ENCODE measurements at places on chromosomes 13 and 19.

GRCh38 chr13:50643060-50643459, 200.4 kb downstream of the DLEU7 start:
- no peak for DNase-seq

- DNase-seq = no peak
Measured at GRCh38 chr19:32687681-32688080, 3.9 kb upstream of the NUDT19 start.

DNA sequence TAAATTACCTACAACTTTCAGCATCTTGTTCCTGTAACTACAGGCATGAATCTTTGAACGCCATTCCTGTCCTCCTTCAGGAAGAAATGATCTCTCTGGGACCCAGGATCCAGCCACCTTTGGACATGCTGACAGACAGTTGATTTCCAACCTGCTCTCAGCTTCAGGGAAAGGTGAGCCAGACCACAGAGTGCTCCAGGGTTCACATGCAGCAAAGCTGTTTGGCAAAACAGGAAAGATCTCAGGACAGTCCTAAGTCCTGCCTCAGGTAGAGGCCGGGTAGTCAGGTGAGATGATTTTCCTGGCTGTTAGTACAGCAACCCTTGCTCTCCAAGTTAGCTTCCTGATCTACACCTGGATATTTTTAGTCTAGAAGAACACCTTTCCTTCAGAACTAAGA, 9.1 kb downstream of the SLC15A1 start:
- DNase-seq = no peak

DNA sequence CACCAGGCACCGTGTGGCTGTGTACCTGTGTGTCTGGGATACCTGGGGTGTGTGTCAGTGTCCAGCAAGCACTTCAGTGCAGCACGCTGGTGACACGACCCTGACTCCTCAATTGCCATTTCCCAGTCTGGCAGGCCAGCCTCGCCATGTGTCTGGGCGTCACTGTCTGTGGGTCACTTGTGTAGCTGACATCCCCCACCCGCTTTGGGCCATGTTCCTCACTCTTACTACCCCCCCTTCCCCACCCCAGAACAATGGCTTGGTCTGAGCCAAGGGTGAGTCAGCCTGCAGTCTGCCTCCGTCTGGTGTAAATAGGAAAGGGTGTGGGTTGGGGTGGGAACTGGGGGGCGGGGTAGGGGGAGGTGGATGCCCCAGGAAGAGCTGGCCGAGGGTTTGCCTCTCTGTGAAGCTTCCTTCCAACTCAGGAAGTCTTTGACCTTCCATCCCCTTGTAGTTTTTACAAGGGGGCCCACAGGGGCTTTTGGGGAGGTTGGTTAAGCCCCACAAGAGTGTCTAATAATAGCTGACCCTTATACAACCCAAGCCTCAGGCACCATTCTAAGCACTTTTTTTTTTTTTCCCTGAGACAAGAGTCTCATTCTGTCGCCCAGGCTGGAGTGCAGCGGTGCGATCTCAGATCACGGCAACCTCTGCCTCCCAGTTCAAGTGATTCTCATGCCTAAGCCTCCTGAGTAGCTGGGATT, 17.6 kb downstream of the NOVA2 start:
- no peak for DNase-seq

DNA sequence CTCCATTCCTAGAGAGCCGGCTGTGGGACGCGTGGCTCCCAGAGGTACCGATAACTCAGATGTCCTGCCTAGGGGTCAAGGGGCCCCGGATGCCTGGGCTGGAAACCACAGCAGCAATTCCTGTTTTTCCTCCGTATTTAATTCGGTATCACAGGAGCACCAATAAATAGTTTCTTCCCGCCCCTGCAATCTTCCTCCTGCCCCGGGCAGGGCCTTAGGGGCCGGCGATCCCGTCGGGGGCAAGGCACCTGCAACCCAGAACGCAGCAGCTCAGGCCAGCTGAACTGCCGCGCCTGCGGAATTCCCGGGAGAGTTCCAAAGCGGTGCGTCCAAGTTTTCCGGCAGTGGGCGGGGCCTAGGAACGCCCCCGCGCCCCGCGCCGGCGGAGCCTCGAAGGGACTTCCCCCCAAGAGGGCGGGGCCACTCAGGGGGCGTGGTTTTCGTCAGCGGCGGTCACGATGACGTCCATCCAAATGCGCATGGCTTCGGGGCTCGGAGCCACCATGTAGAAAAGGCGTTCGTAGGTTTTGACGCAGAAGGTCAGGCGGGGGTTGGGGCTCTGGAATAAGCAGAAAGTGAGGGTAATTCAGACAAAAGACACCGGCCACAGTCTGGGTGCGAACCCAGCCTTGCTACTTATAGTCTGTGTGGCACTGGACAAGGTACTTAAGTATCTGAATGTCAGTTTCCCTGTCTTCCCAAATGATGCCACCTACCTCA, 9.7 kb upstream of the LYPD3 start:
- peak; percentile 97 for DNase-seq

DNA sequence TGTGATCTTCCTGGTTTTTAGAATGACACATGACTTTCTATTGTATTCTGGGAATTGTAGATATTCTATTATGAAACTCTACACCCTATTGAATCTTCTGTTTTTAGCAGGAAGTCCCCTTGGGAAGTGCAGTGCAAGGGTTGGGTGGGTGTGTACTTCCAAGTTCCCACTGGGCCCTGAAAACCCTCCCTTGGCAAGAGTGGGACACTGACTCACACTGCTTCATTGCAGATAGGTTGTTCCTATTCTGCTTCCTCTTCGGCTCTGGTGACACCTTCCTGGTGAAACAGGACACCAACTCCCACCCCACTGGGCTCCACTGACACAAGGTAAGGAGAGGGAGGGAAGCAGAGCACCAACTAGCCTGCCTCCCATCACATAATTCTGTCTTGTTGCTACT, 121.8 kb downstream of the KCTD12 start:
- DNase-seq = no peak

- DNase-seq = no peak
Measured at GRCh38 chr19:36330216-36330615, 48.8 kb downstream of the ZFP14 start.

GRCh38 chr13:21316376-21316775, 139.9 kb downstream of the MRPL57 start:
- DNase-seq = no peak

DNA sequence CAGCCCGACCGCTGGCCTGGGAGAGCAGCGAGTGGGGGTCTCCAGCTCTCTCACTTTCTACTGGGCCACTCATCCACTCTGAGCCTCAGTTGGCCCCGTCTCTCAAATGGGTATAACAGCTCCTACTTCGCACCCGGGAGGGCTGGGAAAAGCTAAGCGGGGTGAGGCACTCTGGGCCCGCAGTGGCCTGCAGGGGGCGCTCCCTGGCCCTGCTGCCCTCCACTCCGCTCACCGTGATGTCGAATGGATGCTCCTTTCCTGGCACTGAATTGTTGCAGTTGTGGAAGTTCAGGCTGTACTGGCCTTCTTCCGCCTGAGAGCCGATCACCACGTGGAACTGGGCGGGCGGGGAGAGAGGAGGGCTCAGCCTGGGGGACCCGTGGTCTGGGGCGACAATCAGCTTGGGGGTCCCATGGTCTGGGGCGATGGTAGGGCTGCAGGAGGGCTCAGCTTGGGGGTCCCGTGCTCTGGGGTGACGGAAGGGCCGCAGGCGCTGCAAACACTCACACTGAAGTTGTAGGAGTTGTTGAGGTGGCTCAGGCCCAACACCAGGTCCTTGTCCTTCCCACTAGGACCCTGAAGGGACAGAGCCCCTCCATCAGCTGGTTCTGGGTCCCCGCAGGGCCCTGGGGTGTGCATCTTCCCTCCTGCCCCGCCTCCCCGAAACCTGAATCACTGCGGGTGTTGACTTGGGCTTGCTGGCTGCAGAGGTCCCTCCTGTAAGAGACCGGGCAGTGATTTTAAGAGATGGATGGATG, 3.9 kb downstream of the GPR108 start:
- no peak for DNase-seq

DNA sequence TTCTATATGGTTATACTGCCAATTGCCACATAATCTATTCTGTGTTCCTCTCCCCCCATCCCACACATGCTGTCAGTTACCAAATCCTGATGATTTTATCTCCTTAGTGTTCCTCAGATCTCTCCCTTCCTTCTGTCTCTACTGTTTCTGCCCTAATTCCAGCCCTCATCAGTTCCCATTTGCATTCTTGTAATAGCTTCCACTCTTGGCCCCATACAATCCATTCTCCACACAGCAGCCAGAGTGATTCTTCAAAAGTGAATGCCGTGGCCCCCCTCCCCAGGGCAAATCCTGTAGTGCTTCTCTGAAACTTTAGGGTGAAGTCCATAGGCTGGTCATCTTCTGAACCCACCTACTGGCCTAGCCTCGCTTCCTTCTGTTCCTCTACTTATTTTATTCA, 114.4 kb downstream of the ZAR1L start:
- DNase-seq = no peak

DNA sequence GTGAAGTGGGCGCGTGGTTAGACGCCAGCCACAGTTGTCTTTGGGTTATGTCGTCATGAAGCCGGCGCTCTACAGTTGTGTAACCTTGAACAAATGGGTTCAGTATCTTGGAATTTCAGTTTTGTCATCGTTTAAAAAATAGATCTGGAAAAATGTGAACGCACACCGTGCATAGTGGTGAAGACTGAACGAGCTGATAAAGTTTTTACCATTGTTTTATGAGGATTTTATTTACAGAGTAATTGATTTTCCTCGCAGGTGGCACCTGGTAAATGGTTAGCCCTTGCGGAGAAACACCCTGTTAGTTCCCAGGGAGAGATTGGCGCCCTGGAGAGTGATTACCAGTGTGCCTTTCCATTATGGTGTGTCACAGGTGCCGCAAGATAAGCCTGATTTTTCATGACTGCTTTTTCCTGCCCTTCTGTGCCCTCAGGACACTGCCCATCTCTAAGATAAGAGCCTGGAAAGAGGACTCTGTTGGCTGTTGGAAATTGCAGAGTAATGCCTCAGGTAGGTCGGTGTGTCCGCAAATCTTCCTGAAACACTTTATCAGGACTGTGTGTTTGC, 577 bp downstream of the ZNF181 start:
- no peak for DNase-seq

- no peak for DNase-seq
Measured at GRCh38 chr13:30142486-30143211, 164.7 kb downstream of the KATNAL1 start.

GRCh38 chr13:89227356-89227755, 1556.2 kb downstream of the SLITRK5 start:
- DNase-seq = no peak

GRCh38 chr13:111213964-111214726, 99.0 kb downstream of the ARHGEF7 start:
- DNase-seq = no peak

GRCh38 chr19:32223595-32224370, 121.6 kb upstream of the ZNF507 start:
- no peak for DNase-seq

DNA sequence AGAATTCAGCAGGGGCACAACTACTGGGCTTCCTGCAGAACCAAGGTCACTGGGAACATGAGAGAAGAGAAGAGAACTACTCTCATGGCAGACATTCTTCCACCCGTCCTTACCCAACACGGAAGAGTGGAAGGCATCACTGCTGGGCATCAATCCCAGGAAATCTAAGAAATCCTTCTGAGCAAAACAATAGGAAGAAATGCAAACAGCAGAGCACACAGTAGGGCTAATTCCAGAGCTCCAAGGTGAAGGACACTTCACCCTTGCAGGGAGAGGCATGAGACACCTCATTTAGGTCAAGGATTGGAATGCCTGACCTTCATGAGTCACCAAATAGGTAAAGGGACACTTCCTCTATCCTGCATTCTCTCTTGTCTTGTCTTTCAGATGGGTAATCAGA, 2.8 kb downstream of the ERVV-2 start:
- DNase-seq = no peak

GRCh38 chr19:5186293-5187050, 154.1 kb downstream of the PTPRS start:
- DNase-seq = no peak

DNA sequence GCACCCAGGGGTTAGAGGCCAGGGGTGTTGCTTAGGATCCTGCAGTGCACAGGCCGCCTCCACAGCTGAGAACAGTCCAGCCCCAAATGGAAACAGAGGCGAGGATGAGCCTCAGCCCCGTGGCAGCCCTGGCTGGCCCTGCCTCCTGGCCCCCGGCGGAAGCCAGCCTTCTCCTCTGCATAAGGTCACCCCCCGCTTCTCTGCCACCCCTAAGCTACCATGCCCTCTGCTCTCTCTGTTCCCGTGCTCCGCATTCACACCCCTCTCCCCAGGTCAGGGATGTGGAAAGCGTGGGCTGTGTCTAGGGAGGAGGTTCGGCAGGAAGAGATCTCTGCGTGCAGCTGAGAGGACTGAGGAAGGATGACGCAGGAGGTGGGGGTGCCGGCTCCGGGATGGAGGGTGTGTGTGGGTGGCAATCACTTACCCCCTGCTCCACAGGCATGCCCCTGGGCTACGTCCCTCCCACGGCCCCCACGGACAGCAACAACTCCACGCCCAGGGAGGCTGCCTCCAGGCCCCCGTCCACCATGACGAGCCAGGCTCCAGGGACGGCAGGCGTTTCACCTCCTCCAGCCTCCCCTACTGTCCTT, 6.0 kb downstream of the SSC5D start:
- no peak for DNase-seq

- DNase-seq = no peak
Measured at GRCh38 chr19:12597594-12597993, 13.0 kb downstream of the ZNF490 start.

DNA sequence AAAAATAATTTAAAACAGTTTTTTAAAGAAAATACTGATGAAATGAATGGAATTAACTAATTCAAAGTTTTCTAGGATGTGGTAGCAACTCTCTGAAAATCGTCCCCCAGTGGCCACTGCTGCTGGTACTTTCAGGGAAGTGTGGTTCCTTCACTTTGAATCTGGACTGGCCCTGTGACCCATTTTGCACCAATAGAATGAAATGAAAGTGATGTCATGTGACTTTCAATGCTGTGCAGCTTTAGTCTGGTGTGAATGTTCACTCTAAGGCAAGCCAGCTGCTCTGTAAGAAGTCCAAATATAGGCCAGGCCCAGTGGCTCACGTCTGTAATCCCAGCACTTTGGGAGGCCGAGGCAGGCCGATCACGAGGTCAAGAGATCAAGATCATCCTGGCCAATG, 26.4 kb upstream of the HNRNPA1L2 start:
- no peak for DNase-seq

GRCh38 chr13:108315991-108316390, 46.5 kb downstream of the TNFSF13B start:
- no peak for DNase-seq

All from T follicular helper cell (primary cell).